ENCODE measurements at places on chromosomes 2 and 18.

DNA sequence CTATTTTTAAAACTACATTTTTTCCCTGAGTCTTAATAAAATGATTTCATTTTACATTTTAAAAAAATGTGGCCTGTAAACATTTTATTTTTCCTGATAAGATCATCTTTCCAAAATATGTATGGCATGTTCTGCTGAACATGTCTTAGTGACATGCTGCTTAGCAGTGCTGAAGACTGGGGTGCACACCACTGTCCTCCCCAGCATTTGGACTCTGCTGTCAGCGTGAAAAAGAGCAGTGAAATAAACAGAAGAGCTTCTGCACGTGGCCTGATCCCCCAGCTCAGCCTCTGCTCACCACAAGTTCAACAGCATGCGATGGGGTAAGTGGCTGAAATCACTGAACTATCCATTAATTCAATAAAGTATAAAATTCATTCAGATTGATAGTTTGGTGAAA is 81.6 kb upstream of the ZNF521 start:
- no peak for DNase-seq

DNA sequence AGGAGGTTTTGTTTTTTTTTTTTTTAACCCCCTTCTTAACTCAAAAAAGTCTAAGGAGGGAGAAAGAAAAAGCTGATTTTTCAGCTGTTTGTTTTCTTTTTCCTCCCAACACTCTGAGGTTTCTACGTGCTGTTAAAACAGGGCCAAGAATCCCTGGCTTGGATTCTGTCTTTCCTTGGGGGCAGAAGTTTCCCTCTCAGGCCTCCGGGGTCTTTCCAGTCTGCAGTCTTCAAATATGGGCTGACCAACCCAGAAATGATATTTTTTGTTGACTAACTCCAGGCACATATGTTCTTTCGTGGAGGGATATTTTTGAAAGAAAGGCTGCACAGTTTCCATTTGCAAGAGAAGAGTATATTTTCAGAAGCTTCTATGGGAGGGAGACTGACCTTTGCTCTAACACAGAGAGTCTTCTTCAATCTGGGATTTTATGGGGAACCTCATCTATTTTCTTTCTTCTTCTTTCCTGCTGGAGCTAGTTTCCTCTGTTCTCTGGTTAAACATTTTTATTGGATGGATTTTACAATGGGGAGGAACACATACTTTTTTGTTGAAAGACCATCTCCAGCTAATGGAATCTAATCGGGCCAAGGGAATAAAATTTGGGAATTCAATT is 93.3 kb upstream of the SPRED2 start:
- no peak for DNase-seq

DNA sequence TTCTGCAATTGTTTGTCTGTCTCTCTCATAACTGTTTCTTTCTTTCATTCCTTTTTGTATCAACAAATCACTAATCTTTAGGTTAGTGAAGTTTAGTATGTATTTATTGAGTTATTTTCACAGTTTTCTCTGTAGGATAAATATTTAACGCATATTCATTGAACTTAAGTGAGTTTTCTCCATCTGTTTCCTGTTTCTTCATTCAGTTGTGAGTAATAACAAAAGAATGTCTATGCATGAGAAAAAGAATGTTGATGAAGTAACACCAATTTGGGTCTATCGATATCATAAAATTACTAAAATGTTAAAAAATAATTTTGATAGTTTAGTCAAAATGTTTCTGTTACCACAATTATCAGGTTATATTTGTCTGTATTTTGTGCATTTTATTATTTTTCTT is 948.0 kb downstream of the DSC3 start:
- DNase-seq = no peak

DNA sequence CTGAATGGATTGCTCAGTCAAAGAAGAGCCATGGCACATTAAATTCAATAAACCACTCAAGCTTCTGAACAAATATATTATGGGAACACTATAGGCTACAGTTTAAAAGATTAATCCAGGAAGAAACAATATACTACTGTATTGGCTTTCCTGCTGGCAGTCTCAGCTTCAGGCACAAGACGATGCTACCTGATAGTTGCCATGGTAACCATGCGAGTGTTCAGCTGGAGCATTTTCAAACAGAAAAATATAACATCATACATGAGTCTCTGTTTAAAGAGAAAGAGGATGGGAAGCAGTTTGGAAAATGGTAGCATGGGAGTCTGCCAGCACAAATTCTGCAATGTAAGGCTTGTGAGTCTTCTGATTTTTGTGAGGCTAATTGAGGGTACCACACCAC is 65.9 kb upstream of the CPO start:
- no peak for DNase-seq

DNA sequence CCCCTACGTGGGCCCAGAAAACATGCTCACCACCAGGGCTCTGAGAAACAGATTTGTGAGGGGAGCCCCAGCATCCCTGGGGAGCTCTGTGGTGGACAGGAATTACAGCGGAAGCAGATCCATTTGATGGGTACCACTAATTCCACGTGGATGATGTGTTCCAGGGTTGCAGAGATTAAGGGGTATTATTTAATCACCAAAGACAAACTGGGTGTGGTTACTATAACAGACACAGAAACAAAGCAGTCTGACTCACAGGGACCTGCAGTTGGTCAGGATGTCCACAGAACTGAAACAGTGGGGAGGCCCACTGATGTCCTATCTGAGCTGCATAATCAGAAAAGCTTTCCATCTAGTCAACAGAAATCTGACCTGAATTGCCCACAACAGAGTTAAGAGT is 65.8 kb downstream of the PSMG2 start:
- DNase-seq = no peak

GRCh38 chr2:55009277-55010060 is 40.8 kb downstream of the RTN4 start:
- DNase-seq = no peak

GRCh38 chr2:34252111-34252510 is 653.0 kb upstream of the FAM98A start:
- DNase-seq = no peak

DNA sequence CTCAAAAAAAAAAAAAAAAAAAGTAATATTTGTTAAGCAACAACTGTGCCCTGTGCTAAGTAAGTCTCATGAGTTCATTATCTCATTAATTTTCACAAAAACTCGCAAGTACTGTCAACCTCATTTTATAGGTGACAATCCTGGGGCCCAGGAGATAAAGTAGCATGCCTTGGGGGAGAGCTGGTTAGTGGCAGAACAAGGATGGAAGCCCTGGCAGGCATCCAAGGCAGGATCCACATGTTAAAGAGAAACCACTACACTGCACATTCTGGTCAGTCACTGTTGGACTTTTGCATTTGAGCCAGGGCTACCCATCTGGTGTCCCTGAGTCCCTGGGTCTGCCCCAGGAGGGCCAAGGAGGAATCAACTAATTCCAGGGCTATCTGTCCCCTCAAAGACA is 54.6 kb downstream of the ZFP36L2 start:
- no peak for DNase-seq

DNA sequence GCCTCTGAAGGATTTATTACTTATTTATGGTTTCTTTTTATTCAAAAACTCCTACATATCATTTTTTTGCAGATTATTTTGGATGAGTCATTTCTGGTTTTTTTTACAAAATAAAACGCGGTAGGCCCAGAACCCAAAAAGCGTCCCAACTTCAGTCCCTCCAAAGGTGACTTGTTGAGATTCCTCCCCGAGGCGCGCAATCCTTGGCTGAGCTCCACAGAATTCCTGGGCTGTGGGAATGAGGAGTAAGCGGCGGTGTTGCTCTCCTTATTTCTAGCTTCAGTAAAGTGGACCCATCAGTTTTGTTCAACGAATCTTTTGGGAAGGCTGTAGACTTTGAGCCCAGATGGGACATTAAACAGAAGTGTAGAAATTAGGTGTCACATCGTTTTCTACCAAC is 67.0 kb upstream of the RMP24 start:
- DNase-seq = no peak

GRCh38 chr2:27489118-27489497 is 435 bp downstream of the IFT172 start:
- DNase-seq = no peak

DNA sequence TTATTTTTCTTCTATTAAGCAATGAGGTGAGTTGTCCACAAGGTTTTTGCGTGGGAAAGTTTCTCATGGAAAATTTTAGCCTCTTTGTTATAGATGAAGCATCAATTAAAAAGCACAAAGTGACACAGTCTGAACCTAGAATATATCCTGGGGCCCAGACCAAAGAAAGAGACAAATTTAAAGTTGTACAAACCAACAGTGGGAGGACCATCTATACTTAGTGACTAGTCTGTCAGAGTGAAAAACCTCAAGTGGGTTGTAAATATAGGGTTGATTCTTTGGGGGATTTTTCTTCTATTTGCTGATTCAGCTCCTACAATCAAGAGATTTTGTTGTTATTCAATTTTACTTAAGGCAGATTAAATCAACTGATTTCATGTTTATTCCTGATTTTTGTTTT is 256.2 kb downstream of the SATB2 start:
- DNase-seq = no peak

DNA sequence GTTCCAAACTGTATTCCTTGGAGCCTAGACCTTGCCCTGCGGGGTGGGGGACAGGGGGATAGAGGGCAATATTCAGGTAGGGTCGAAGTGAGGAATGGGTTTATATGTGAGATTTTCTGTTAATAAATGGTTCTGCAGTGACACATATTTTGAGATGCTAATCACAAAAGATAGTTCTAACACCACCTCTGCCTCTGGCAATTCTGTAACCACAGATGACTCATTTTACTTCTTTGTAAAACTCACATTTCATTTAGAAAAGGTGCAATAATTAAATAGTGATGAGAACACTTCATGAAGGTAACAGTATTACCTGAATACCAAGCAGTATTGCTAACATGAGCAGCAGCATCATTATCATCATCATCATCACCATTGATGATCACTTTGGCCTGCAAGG is 306.6 kb downstream of the SUCLG1 start:
- DNase-seq = no peak

DNA sequence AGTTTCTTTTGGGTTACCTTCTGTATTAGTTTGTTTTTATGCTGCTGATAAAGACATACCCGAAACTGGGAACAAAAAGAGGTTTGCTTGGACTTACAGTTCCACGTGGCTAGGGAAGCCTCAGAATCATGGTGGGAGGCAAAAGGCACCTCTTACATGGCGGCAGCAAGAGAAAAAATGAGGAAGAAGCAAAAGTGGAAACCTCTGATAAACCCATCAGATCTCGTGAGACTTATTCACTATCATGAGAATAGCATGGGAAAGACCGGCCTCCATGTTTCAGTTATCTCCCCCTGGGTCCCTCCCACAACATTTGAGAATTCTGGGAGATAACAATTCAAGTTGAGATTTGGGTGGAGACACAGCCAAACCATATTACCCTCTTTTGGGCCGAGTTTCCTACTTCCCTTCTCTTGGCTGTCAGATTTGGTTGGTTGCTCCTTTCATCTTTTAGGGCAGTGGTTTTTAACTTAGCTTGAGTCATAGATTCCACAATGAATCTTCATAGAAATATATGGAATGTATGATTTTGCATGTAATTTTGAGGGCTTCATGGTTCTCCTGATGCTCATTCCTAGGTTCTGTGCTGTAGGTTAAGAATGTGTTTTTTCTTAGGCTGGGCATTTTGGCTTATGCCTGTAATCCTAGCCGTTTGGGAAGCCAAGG is 44.2 kb downstream of the CEP192 start:
- DNase-seq = no peak

DNA sequence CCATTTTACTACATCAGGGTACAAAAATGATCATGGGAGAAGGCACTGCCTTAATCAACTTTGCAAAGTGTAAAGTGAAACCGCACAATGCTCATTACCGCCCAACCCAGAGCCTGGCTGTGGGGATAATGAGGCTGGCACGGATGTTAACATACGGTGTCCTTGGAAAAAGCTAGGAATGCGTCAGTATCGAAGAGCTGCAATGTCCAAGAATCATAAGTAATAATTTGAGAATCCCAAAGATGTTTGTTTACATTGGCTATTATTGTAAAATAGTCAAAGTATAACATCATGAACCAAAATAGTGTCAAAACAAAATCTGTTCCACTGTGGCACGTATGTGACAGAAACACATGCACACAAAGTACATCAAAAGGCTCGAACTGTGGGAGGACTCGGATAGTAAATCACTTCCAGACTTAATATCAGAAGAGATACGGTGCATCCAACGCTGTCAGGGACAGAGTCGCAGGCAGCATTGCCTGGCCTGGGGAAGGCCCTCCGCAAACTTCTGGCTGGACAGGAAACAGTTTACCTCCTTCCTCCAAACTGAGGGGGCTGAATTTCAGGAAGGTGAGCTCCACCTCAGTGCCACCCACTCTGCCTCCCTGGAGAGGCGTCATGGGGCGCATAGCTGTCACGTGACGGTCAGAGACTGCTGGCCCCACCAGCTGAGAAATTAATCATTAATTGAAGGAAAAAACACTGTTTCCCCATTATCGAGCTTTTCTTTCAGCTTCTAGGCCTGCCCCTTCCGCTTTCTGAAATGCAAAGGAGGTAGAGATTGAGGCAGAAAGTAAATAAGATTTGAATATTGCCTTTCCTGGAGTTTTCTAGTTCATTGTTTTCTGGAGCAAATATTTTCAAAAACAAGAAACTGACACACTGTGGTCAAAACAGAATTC is 1.8 kb upstream of the ID2 start:
- no peak for DNase-seq

DNA sequence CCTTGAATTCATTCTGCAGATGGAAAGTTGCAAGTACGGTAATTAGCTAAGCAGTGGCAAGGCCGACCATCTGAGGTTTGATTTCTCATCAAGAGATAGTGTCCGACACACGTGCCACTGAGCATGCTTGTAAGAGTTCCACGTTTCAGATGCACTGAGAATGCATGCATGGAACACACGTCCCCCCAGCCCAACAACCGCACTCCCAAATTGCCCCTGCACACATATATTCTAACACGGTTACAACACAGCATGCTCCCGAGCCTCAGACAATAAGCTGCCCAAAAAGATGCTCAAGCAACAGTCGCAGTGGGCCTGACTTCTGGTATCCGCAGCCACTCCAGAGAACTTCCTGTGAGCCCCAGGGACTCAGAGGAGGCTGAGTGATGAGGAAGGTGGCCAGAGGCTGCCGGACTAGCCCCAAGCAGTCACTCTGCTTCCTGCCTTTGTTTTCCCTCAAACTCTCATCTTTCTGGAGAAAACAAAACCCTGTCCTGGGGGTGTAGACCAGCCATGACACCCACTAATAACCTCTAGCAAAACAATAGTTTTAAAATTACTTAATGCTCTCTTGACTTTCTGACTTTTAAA is 204.0 kb downstream of the TGIF1 start:
- DNase-seq = no peak

Measured in immature natural killer cell (primary cell).